ENCODE measurements at places on chromosomes 16 and 17. TPM values are rescaled to one million over a fixed set of nuclear protein-coding genes. Genes with fewer than 3 reads are reported as not detected.
A peak's percentile ranks its signal among the peaks of the same experiment; 100 is the strongest.

DNA sequence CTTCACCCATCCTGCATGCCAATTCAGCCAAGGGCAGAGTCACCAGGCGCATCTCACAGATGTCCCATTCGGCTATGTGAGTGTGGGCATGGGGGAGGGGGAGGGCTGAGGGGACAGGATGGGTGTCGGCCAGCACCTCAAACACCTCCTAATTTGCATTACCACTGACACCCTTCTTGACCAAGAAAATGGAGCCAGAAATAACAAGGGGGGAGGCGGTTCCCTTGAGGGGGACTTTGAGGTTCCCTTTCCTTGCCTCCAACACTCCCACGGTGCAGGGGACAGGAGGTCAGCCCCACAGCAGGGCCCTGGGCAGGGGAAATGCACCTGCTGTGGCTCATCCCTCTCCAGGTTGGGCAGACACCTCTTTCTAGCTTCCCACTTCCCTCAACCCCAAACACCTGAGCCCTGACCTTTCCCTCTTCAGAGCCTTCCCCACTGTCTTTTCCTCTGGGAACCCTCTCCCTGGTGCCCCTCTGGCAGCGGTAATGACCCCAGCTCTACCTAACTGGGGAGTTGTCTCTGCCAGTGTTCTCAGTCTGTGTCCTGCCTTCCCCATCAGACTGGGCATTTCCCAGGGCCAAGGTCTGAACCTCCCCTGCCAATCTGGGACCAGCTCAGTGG, 18.2 kb upstream of the TBX21 start:
- DNase-seq = no peak

- DNase-seq = peak; percentile 55
These were observed 541 bp downstream of the GPT2 start for GRCh38 chr16:46884513-46885293.

The DPEP2 gene
- 2.7 TPM for total RNA-seq

The VTN gene
- total RNA-seq = 4.2 TPM

DNA sequence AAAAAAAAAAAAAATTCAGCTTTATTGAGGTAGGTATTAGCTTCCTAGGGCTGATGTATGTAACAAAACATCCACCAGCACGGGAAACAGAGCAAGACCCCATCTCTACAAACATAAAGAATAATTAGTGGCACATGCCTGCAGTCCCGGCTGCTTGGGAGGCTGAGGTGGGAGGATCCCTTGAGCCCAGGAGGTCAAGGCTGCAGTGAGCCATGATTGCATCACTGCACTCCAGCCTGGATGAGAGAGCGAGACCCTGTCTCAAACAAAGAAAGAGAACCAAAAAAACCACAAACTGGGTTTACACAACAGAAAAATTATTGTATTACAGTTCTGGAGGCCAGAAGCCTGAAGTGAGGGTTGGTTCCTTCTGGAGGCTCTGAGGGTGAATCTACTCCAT, 4.0 kb upstream of the MMP25 start:
- no peak for DNase-seq

- peak; percentile 91 for DNase-seq
These were observed 1.4 kb upstream of the ALDOA start for GRCh38 chr16:30063893-30064728.

DNA sequence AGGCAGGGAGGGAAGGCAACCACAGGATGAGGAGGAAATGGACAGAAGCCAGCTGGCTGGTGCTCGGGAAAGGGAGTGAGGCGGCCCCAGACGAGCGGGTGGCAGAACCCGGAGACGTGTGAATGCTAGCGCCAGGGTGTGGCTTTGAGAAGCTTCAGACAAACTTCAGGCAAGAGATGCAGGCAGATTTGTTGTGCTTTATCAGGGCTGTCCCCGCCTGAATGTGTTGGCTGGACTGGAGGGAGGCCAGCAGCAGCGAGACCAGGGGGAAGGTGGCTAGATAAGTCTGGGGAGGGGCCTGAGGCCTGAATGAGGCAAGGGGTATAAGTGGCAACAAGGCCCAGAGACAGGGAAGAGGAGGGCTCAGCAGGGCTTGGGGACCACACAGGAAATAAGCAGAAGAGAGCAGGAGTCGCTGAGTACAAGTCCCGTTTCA, 22.0 kb downstream of the CAMKK1 start:
- peak; percentile 90 for DNase-seq

GRCh38 chr17:80182845-80183223, 13.0 kb downstream of the CARD14 start:
- DNase-seq = no peak

DNA sequence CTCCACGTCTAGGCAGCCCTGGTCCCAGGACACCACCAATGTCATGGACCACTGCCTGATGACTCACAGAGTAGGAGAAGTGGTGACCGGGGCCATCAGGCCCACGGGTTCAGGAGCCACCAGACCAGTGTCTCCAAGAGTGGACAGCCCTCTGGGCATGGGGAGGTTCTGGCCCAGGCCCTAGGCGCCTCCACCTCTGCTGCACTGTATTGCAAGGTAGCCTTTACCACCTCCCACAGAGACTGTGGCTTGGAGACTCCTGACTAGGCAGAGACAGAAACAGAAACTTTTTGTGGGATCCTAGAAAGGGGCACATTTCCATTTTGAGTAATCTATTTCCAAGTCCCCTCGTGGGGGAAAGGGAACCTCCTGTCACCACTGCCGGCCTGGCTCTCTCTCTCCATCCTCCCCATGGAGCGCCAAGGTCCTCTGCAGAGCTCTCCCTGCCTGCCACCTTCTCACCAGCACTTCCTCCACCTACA, 2.9 kb downstream of the CDIP1 start:
- no peak for DNase-seq

The FOXF1 gene
- 0.71 TPM for total RNA-seq

DNA sequence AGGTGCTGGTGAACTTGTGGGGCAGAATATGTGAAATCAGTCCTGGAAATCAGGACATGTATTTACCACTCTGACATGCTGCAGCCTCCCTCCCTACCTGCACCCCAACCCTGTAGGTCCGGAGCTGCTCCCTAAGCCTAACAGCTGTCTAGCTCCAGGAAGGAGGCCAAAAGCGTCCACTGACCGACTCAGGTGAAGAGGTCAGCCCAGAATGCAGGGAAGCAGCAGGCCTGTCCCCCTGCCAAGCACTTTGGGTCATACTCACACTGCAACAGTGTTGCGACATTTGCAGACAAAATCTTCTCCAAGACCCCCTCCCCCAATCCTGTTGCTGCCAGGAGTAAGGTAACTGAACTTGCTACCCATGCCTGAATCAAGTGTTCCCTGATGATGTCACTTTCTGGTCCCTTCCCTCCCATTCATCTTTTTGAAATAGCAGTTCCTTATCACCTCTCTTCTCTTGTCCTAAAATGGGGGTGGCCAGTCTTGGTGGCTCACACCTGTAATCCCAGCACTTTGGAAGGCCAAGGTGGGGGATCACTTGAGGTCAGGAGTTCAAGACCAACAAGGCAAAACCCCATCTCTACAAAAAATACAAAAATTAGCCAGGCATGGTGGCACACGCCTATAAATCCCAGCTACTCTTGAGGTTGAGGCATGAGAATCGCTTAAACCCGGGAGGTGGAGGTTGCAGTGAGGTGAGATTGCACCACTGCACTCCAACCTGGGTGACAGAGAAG, 1.3 kb upstream of the ACLY start:
- DNase-seq = no peak

DNA sequence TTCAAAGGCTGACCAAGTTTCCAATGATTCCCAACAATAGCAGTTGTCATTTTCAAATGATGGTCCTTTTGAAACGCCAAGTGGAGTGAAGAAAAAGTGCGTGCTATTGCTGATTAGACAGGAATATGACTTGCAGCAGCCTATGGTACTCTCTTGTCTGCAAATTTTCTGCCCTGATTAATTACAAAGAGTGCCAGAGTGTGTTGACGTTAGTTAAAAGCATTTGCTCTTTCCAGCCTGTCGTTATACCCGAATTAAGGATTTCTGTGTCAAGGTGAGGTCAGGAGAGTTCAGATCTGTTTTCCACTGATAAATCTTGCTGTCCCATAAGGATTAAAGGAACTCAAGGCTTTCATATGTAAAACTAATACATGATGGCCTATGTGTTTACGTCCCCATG, 75.0 kb upstream of the ADAMTS18 start:
- no peak for DNase-seq

The CACNG5 gene
- total RNA-seq = not detected

DNA sequence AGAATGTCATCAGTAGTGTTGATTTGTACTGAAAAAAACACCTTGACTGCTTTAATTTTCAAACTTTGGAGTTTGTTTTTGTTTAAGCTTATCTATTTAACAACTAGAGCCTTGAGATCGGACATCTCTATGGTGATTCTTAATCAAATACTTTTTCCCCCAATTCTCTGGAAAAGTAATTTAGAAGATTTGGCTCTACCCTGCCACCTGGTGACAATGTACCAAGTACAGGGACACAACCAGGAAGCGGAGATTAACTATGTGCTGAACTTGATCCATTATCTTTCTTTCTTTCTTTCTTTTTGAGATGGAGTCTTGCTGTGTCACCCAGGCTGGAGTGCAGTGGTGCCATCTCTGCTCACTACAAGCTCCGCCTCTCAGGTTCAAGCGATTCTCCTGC, 30.8 kb downstream of the USP43 start:
- no peak for DNase-seq

- DNase-seq = no peak
These were observed 16.0 kb downstream of the TPSG1 start for GRCh38 chr16:1209081-1209480.

The DPEP3 gene
- not detected for total RNA-seq

The HOXB13 gene
- total RNA-seq = not detected
